ENCODE measurements at places on chromosomes 13 and 19. TPM values are rescaled to one million over a fixed set of nuclear protein-coding genes. Genes with fewer than 3 reads are reported as not detected.

Gene TBCB
- 164 TPM for total RNA-seq

Gene GNG7
- 0.68 TPM for total RNA-seq

Gene ZNF665
- total RNA-seq: 3.7 TPM

Gene CDX2
- total RNA-seq: not detected

Gene CTXN1
- total RNA-seq: not detected

Gene CAPNS1
- 425 TPM for total RNA-seq

Gene FXYD3
- not detected for total RNA-seq

Gene OLFM4
- not detected for total RNA-seq

Gene ERICH6B
- total RNA-seq: not detected

Gene ZNF682
- total RNA-seq: 8.1 TPM

Gene CERS1
- total RNA-seq: not detected

Gene LPAR2
- total RNA-seq: 44.8 TPM

Gene SNRNP70
- total RNA-seq: 201 TPM

Gene DAND5
- total RNA-seq: 0.25 TPM

Gene MYO1F
- total RNA-seq: 269 TPM

Gene TUBA3C
- total RNA-seq: not detected

Gene C19orf38
- 3.3 TPM for total RNA-seq

Gene BRCA2
- total RNA-seq: 11.9 TPM

Gene UFM1
- 41.9 TPM for total RNA-seq

Gene C19orf85
- not detected for total RNA-seq

Gene CERS4
- 31.4 TPM for total RNA-seq

Gene ATCAY
- not detected for total RNA-seq
